ENCODE measurements at places on chromosomes 11 and 22.

DNA sequence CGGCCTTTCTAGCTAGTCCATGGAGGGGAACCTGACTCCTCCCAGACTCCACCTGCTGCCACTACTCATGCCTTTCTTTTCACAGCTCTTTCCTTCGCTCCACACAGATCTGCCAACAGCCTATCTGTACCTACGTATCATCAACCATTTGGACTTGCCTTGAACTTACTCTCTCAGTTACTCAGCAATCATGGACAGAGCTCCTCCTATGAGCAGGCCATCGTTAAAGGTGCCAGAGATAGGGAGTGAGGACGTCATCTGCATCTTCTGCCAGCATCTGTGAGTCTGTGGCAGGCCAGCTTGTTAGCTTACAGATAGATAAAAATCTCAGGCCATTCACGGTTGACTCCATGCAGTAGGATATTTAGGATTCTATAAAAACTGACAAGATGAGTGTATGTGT is 162.9 kb upstream of the ZBED5 start:
- no peak for DNase-seq

DNA sequence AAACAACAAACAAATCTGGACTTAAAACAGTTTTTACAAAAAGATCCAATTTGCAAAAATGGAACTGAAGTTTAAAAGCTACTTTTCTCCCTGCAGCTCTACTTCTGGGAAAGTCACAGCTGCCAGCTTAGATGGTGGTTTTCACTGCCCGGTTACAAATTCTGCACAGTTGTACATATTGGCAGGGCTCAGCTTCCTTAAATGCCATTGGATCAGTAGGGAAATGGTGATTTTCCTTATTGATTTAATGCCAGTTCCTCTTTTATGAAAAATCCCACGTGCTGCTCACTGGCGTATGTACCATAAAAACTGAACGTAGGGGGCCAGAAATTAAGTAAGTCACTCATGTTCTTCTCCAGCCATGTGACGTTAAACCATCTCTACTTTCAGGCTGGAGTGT is 22.8 kb downstream of the GRAP2 start:
- DNase-seq: no peak

DNA sequence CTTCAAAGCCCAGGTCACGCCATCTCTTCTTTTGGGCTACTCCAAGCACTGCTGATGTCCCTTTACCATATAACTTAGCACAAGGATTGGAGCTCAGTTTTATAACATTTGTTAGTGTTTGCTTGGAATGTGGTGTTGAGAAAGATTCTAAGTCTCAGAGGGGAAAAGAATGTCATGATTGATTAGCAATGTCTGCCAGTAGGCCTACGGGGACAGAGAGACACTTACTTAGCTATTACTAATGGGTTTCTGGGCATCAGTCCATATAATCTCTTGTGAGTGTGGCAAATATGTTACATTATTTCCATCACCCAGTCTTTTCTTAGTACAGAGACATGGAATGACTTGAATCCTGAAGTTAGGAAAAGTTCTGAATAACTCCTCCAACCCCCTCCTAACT is 75.4 kb upstream of the FSHB start:
- DNase-seq: no peak

GRCh38 chr11:92304271-92304670 is 79.7 kb downstream of the FAT3 start:
- DNase-seq: no peak

GRCh38 chr22:50361222-50361621 is 18.1 kb downstream of the PPP6R2 start:
- no peak for DNase-seq

- no peak for DNase-seq
Measured at GRCh38 chr11:70555078-70555477, 156.7 kb downstream of the CTTN start.
